ENCODE measurements at places on chromosomes 5 and 9.

DNA sequence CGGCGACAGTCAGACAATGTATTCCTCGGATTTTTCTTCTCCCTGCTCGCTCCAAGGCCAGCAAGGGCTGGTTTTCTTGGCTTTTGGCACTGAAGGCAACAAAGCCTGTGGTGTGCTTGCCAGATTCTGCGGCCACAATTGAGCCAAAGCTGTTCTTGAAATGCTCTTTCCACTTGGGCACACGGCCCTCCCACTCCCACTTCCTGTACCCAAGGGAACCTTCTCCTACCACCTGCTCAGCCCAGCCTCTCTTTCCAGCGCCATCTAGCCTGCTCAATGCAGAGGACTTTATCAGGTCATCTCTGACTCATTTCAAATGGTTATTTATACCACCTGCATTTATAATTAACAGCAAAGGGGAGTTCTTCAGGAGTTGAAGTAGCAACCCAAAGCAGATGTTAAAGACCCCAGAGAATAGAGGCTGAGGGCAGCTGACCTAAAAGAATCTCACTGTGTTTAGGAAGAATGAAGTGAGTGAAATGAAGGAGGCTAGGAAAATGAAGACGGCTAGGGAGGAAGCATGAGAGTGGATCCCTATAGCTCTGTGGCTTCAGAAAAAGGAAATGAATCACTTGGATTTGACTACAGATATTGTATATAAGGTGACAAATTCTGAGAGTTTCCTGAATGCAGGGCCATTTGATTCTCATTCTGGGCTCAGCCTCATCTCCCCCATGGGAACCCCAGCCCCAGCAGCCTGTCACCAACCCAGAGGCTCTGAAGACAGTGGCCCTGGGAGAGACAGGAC, 439.0 kb downstream of the ENC1 start:
- no peak for DNase-seq

DNA sequence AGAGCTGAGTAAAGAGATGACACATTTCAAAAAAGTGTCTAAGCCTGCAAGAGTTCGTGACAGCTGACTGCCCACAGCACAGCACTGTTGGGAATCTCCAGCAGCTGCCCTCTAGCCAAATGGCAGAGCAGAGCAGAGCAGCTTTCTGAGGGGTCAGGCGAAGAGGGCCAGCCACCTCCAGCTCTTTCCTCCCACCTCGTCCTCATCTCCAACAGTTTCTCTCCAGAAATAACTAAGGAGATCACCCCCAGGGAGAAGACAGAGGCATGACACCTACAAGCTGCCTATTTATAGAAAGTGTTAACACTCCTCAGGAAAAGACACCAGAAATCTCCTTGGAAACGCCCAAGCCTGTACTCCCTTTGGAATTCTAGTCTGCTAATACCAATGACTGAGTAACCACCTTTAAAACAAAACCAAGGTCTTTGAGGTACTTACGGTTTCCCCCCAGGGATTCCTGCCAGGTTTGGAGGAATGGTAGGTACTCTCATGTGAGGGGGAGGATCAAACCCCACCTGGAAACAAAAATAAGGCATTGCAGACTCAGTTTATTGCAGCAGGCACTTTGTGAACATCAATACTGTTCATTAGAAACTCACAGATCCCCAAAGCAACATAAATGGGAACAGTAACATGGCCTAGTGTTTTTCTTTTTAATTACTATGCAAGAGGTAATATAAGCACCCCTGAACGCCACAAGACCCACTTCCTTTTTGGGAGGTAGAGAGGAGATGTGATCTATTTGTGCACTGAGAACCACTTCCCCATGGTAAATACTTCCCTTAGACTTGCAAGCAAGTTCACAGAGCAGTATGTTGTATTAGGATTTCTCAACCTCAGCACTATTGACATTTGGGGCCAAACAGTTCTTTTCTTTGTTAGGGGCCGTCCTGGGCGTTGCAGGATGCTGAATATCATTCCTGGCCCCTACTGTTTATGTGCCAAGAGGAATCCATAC, 79.3 kb downstream of the TLE1 start:
- DNase-seq = peak; percentile 2

DNA sequence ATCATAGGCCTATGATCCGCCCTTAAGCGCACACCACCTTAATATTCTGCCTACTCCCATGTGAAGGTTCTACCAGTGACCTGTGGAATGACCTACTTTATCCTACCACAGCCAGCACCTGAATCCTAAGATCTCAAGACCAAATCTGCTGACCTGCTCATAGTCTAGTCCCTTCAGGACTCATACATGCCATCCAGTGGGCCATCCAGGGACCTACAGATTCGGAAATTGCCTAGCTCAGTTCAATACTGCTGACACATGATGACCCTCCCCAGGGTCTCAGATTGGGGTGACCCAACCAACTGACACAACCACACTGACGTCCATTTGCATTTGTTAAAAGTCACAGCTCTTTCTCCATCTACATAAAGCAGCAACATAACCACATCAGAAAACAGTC, 443.8 kb upstream of the ST8SIA4 start:
- DNase-seq = no peak

GRCh38 chr9:104775976-104776375, 12.0 kb downstream of the NIPSNAP3B start:
- DNase-seq = no peak

GRCh38 chr5:169749295-169749694, 112.2 kb downstream of the DOCK2 start:
- no peak for DNase-seq

DNA sequence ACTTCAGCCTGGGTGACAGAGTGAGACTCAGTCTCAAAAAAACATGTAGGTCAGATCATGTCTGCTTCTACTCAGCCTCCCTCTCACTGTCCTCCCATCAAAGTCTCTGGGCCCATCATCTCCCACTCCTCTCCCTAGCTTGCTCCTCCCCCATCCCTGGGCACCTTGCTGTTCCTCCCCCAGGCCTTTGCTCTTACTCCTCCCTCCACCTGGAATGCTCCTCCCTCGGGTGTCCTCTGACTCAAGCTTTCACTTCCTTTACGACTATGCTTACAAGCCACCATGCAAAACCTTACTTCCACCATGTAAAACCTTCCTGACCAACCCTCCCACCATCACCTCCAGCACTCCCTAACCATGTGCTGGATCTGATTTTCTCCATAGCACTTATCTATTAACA, 51.5 kb downstream of the MTMR12 start:
- DNase-seq = peak; percentile 34

- no peak for DNase-seq
These were observed 245.8 kb downstream of the TLE4 start for GRCh38 chr9:79817438-79818004.

DNA sequence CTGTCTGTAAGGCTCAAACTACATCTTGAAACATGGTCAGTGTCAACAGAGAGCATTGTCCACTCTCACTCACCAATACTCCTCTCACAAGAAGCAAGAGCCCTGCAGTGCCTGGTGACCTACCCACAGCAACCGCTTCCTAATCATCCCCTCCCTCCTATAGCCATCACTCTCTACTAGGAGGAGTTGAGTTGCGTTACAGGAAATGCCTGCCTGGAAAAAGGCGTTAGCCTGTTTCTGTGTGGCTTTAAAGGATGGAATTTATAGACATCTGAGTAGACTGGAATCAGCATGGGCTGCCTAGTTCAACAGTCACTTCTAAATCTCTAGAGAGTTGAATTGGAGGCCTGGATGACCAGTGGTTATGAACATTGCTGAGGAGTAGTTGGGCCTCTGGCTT, 108.3 kb upstream of the FER start:
- DNase-seq = no peak

DNA sequence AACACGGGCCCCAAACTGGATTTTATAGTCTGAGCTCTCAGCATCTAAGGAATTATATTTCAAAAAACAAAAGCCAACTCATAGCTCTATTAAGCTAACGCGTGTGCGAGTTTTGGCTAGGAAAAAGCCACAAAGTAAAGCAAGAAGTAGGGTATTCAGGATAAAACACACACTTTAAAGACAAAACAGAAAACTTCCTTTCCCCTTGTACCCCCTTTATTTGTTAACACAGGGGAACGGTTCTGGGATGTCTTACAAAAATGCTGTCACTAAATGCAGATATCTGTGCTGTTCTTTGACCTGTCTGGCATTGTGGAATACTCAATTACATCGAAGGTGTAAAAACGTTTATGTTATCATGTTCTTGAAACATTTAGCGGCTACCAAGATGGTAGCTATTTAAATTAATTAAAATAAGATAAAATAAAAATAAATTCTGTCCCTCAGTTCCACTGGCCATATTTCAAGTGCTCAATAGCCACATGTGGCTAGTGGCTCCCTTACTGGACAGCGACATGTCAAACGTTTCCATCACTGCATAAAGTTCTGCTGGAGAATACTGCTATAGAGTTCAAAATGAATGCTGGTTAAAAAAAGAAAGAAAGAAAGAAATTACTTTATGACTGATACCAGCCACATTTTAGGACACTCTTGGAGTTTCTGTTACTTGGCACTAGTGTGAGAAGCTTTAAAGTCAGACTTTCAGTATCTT, 7.2 kb upstream of the MEF2C start:
- no peak for DNase-seq

DNA sequence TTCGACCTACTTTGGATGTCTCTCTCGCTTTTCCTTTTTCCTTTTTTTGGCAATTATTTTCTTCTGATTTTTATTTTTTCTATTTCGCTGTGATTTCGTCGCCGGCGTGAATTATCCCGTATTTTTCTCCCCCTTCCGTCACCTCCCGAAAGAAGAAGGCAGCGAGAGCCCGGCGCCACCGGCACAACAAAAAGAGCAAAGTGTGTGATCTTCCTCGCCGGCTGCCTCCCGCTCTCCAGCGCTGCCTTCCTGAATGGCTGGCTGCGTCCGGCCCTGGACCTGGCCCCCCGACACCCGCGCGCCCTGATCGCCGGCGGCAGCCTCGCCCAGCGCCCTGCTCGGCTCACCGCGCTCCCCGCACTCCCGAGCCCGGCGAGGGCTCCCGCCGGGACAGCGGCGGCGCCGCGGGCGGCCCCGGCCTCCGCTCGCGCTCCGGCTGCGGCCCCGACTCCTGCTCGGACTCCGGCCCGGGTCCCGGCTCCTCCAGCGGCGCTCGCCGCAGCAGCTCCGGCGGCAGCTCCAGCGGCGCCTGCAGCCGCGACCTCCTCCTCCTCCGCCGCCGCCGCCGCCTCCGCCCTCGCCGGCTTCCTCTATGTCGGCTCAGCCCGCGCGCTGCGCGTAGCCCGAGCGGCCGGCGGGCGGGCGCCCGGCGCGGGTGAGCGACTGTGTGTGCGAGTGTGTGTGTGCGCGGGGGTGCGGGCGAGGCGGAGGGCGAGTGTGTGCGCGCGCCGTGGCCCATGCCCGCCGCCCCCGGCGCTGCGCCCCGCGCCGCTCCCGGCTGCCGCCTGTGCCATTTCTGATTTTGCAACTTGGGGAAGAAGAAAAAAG, 960 bp downstream of the NR2F1 start:
- DNase-seq = no peak

DNA sequence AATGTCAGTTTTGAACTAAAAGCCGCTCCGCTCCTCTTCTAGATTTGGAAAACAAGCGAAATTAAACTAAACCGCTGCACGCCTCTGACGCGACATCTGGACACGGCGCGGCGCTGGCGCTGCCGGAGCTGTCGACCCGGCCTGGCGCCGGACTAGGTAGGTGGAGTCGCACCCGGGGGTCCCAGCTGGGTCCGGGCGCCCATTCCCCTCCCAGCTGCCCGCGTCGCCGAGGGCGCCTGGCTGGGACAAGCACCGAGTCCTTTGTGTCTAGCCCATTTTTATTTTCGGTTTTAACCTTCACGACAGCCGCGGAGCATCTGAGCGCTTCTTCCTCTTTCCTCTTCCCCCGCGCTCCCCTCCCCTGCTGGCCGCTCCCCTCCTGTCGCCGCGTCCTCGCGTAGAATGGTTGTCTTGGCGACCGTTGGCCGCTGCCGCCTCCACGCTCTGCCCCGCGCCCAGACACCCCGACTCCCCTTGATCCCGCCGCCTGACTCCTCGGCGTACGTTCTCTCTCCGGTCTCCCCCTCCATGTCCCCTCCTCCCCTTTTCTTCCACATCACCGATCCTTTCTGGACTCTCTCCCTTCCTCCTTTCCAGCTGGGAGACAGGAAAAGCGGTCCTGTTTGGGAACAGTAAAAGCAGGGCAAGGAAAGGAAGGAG, 545 bp downstream of the CDKN2B-AS1 start:
- DNase-seq = peak; percentile 88

DNA sequence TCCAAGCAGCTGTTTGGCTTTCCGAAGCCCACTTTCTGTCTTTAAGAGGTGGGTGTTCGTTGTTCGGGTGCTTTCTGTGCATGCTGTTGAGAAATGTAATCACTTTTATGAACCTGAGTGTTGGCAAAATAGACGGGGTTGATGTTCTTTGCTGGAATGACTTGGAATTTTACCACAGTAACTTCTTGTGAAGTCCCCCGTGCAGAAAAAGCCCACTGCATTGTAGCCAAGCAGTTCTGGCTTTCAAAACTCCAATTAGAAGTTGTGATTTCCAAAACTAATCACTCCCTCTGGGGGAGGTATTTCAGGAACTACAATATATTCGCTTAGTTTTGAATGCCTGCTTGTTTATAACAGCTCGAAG, 111.1 kb downstream of the PAM start:
- DNase-seq = no peak

DNA sequence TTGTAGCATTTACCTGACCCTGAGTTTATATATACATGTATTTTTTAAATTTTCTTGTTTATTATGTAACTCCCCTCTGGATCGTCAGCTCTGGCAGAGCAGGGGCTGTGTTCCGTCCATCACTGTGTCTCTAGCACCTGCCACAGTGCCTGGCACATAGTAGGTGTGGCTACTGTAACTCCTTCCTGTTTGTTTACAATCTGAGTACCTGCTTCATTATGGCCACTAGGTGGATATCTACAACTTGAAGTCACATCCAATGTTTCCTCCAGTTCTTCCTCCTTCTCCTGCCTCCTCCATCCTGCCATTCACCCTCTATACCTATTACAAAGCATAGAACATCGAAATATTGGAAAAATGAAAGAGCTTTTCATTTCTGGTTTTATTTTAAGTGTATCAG, 14.2 kb upstream of the PPP1R2B start:
- no peak for DNase-seq

DNA sequence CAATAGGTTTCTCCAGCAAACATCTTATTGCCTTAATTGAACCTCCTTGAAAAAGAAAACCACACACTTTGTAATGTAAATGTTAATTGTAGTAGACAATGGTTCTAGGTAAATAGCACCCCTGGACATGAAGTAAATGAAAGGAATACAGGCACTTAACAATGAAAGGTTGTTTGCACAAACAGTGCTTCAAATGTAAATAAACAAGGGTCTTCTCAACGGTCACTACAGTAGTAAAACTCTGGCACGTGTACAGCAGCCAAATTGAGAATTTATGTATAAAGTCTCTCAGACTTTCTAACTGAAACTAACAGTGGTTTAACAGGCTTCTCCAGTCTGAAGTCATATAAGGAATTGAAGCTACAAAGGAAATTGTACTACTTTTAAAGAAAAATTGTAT, 218.3 kb downstream of the MEF2C start:
- DNase-seq = no peak
